Upper lobe of right lung (tissue), 1 donor: ENCODE measurements at places on chromosomes 7 and 10. TPM values are rescaled to one million over a fixed set of nuclear protein-coding genes. Genes with fewer than 3 reads are reported as not detected.

- H3K4me3 ChIP-seq, result no peak overlapping the region
- no peaks in the 10 kb centered on the region for H3K27me3 ChIP-seq
- no peak overlapping the region for H3K27ac ChIP-seq
- H3K36me3 ChIP-seq, result no peaks in the 10 kb centered on the region
- DNase-seq, result no peak
These were observed 104.9 kb upstream of the KCND2 start for GRCh38 chr7:120168066-120168465.

NODAL gene
- not detected for total RNA-seq

DNA sequence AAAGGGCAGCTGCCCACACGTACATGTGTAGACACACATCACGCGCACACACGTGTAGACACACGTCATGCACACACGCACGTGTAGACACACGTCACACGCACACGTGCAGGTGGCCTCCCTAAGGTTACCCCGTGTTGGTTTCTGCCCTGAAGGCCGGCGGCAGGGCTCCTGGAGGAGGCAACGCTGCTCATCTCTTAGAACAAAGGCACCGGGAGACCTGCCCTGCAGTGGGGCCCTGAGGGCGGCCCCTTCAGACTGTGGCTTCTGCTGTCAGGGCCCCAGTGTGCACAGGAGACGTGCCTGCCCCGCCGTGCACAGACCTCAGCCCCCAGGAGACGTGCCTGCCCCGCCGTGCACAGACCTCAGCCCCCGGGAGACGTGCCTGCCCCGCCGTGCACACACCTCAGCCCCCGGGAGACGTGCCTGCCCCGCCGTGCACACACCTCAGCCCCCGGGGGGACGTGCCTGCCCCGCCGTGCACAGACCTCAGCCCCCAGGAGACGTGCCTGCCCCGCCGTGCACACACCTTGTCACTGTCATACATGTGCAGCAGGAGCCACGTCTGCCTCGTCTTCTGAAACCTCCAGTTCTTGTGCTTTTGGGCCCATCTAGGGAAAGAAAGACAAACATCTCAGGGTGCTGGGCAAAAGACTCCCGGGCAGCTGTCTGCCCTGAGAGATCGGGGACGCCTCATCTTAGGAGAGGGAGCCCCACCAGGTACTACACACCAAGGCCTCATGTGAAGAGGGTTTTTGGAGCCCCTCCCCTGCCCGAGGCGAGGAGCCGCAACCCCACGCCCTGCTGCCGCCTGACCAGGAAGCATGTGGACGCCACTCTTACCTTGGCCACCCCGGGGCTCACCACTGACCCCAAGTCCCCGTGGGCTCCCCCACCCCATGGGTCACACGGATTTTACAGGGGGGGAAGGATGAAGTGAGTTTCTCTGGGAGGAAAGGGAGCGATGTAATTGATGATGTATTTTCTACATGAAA is 17.3 kb downstream of the CYP2W1 start:
- no peaks in the 10 kb centered on the region for H3K4me1 ChIP-seq
- peaks cover 30% of the 10 kb centered on the region for H3K36me3 ChIP-seq
- no peaks in the 10 kb centered on the region for H3K27me3 ChIP-seq
- H3K4me3 ChIP-seq, result no peak overlapping the region
- no peak overlapping the region for H3K27ac ChIP-seq

DNA sequence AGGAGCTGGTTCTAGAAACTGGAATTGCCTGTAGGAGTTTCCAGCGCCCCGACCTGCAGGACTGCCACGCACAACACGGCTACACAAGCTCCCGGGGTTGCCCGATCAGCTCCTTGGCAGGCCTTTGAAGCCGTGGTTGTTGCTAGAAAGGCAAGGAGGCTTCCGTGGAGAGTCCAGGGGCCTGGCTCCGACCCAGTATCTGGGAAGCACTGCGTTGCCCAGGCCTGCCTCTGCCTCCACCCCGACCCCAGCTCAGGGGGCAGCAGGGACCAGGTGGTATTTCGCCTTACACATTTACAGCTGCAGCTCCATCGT is 54.4 kb downstream of the PROSER2 start:
- no peaks in the 10 kb centered on the region for H3K36me3 ChIP-seq
- peaks cover 30% of the 10 kb centered on the region for H3K4me1 ChIP-seq
- H3K27me3 ChIP-seq, result no peaks in the 10 kb centered on the region
- DNase-seq, result no peak
- no peak overlapping the region for H3K4me3 ChIP-seq

- H3K36me3 ChIP-seq, result no peaks in the 10 kb centered on the region
- no peaks in the 10 kb centered on the region for H3K27me3 ChIP-seq
- H3K27ac ChIP-seq, result no peak overlapping the region
- H3K4me3 ChIP-seq, result no peak overlapping the region
- no peak for DNase-seq
These were observed 684.3 kb upstream of the NRP1 start for GRCh38 chr10:34018784-34019183.

ZKSCAN1 gene
- 57.5 TPM for total RNA-seq

GRCh38 chr7:18792871-18793595 is 297.5 kb downstream of the HDAC9 start:
- no peaks in the 10 kb centered on the region for H3K4me1 ChIP-seq
- H3K4me3 ChIP-seq, result no peak overlapping the region
- no peak for DNase-seq
- H3K27ac ChIP-seq, result no peak overlapping the region
- no peaks in the 10 kb centered on the region for H3K27me3 ChIP-seq

- H3K4me1 ChIP-seq, result peaks cover 13% of the 10 kb centered on the region
- no peaks in the 10 kb centered on the region for H3K27me3 ChIP-seq
- DNase-seq, result no peak
- no peak overlapping the region for H3K4me3 ChIP-seq
These were observed 22.5 kb downstream of the TMEM72 start for GRCh38 chr10:44933451-44934321.

DNA sequence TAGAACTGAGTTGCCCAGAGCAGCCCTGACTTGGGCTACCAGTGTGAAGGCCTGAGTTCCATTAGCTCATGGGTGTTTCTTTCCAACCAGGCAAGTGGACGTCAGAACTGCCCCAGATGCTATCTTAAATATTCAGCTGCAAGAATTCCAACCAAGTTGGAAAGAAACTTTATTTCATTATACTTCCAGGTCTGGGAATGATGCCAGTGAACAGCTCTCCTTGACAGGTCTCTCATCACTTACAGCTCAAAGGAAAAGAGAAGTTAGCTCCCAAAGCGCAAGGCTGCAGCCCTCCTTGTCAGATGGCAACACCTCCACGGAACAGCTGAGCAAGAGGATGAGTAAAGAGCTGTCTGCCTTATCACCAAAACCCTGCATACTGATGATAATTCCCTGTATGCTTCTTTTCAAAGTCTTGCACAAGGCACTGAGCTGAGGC is 255.5 kb upstream of the AOAH start:
- H3K4me3 ChIP-seq, result no peak overlapping the region
- H3K4me1 ChIP-seq, result peaks cover 10% of the 10 kb centered on the region
- DNase-seq, result no peak
- H3K36me3 ChIP-seq, result no peaks in the 10 kb centered on the region
- H3K27me3 ChIP-seq, result no peaks in the 10 kb centered on the region
